Fibroblast of upper back skin (primary cell): ENCODE measurements at places on chromosomes 2 and 18.

GRCh38 chr2:232418466-232419244 lies 12.0 kb downstream of the ALPG start:
- DNase-seq: peak; percentile 4

GRCh38 chr2:204255071-204255470 lies 290.2 kb upstream of the PARD3B start:
- DNase-seq: no peak

DNA sequence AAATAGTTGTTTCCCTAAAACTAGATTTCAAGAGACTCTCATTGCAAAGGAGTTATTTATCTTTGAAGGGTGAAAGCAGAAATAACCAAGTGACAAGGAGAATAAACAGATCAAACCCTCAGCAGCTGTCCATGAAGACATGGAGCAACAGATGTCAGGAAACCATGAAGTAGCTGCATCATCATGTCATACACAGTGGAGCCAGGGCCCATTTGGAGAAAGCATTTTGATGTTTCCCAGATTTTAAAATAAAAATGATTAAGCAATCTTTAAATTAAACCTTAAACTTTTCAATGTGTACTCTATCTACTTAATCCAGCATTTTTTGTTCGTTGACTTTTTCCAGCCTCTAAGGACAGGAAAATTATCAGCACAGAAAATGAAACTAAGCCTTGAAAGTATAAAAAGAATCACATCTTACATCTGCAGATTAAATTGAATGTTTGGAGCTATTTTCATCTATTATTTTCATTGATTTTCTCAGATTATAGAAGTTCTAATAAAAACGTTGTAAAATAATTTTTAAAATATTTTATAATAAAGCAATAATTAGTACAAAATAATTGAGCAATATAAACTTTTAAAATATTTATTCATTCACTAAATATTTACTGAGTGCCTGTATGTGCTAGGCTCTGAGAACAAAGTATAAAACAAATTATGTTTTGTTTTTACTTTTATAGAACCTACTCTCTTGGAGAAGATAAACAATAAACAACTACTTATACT lies 860.1 kb downstream of the BCL11A start:
- no peak for DNase-seq

DNA sequence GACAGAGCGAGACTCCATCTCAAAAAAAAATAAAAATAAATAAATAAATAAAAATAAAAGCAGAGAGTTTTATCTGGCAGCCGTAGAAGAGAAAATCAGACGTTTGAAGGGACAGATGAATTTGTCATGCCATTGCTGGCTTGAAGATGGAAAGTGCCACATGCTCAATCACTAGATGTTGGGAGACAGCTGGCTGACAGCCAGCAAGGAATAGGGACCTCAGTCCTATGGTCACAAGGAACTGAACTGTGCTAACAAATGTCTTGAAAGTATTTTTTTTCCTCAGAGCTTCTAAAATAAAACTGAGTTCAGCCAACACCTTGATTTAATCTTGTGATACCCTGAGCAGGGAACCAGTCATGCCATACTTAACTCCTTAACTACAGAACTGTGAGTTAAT lies 65.4 kb downstream of the DTNA start:
- DNase-seq: no peak

GRCh38 chr18:35510076-35510651 lies 12.4 kb upstream of the INO80C start:
- DNase-seq: peak; percentile 33

GRCh38 chr2:112876257-112876970 lies 34.6 kb upstream of the IL37 start:
- no peak for DNase-seq

DNA sequence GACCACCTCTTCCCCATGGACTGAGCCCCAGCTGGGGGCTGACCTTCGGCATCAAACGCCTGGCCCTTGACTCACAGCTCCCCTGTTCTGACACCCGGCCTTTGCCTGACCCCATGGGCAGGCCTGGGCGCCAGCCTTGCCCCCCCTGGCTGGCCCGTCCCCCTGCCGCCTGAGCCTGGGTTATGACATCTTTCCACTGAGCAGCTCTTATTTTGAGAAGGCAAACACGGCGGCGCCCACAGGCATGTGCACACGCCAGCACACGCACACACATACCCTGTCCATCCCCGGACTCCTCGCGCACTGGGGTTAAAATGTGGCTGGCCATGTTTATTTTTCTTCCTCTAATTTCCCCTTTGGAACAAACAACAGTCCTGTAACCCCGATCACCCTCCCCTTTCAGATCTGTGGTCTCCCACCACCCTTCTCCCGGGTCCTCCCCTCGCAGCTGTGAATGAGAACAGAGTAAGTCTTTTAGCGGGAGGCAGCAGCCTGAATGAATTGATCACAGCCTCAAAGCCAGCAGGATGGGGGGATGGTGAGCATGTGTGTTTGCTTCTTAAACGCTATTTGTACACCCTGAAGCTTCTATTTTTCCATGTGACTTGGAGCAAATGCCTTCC lies 11.8 kb upstream of the ATOH8 start:
- DNase-seq: peak; percentile 85

DNA sequence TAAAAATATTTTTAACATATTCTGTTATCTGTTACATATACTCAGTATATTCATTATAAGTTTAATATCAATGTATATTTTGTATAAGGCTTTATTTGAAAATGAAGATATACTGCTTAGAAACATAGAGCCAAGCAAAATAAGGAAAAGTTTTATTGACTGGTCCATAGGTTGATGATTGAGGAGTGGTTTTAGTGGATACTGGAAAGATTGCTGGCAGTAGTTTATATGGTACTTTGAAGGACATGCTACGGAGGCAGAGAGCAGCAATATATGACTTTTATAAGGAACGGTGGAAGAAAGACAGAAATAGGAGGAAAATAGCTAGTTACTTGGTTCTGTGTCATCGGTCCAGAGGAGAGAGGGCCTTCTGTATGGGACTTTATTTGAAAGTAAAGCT lies 92.4 kb downstream of the ZNF236 start:
- no peak for DNase-seq

DNA sequence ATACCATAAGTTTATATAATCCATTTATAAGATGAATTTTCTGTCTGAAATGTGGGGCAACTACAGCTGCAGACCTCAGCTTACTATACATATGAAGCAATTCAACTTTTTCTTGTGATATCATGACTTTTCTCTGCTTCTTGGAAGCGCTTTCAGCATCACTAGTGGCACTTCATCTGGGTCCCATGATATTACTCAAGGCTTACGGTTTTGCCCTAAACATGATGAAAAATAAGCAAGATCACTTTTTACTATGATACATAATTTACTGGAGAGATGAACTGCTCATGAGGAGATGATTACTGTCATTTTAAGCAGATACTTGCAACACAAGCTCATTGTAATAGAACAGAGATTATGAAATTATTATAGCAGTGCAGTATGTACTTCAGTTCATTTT lies 258.0 kb upstream of the ZSWIM2 start:
- no peak for DNase-seq

DNA sequence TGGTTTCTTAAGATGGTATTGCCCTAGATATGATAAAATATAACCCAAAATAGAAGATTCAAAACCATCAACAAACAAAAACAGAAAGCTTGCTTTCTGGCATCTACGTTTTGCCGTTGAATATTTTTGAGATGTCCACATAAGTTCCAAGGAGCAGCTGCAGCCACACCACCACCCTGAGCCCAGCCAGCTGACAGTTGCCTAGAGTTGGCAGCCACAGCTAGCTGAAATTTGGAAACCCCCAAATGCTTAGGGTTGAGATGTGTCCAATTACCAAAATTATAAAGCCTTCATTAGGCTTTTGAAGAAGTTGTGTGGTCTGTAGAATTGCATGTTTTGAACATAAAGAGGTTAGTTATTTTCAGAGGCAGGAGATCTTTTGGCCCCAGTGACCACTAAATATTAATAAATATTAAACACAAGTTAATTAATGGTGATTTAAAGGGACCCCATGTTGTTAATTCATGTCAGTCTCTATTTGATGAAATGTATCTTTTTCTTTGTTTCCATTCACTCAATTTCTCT lies 118.1 kb upstream of the DTNA start:
- no peak for DNase-seq

DNA sequence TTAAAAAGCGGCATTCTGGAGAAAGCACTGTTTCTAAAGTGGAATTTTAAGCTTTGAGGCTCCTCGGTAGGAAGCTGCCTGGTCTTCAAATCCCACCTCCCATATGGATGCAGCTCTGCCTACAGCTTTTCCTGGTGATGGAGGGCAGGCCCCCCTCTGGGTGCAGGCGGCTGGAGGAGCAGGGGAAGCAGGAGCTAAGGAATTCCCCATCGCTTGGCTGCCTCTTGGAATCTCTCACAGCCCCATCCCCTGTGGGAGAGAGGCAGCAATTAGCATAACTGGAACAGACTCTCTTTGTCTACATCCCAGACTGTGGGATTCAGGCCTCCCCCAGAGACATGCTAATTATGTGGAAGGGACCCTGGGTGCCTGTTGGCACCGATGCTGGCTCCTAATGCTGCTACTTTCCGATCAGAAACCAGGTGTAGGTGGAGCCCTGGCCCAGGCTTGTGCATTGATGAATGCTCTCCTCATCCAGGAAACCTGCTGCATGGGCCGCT lies 51.3 kb downstream of the LIPG start:
- no peak for DNase-seq

DNA sequence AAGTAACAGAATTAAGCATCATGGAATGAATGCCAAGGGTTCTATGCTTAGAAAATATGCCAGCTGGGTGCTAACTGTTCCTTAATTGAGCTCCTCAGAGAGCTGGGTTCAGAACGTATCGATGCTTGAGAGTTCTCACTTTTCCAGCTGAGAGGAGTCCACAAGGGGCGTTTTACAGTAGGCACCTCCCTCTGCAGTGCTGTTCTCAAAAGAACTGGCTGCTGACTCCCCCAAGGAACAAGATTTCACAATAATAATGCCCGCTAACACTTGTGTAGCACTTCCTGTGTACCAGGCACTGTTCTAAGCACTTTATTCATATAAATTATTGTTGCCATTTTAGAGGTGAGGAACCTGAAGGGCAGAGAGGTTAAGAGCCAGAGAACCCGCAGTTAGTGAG lies 18.1 kb upstream of the TMEM237 start:
- no peak for DNase-seq

GRCh38 chr2:39411181-39411944 lies 25.7 kb downstream of the MAP4K3 start:
- DNase-seq: peak; percentile 85

GRCh38 chr2:241894681-241895426 lies 25.3 kb downstream of the RTP5 start:
- DNase-seq: no peak

GRCh38 chr2:20425371-20425881 lies 21.4 kb upstream of the RHOB start:
- DNase-seq: peak; percentile 45

DNA sequence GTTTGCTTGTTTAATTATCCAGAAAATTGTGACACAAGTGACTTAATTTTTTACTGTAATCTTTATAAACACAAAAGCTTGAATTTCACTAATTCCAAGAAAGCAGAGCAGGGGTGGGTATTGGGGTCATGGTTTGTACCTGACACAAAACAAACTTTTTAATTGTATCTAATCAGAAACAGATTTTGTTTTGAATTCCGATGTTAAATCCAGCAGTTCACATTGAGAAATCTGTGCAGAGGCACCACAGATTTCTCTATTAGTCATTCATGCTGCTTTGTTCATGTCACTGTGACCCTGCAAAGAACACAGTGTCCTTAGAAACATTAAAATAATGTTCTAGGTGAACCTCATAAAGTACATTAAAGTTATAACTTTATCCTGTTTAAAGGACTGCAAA lies 443.4 kb downstream of the NYAP2 start:
- peak; percentile 20 for DNase-seq

DNA sequence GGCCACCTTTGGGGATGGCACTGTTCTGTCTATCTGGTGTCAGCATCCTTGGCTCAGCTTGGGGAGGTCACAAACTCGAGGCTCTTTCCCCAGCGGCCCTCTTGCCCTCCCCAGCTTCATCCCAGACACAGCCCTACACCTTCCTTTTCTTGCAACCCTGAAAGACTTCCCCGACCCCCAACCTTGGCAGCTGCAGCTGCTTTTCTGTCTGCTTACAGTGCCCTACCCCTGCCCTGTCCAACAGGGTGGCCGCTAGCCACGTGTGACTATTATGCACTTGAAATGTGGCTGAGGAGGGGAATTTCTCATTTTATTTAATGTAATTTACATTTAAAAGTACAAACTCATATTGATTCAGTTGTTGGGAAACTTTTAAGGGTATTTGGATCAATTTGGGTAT lies 41.3 kb downstream of the NGEF start:
- no peak for DNase-seq

- no peak for DNase-seq
These were observed 157.6 kb downstream of the LPIN1 start for GRCh38 chr2:11904029-11904428.

- no peak for DNase-seq
These were observed 123.0 kb upstream of the PKDCC start for GRCh38 chr2:41924709-41925408.

- no peak for DNase-seq
These were observed 29.2 kb downstream of the KCNG2 start for GRCh38 chr18:79826966-79827365.

- no peak for DNase-seq
These were observed 116.8 kb upstream of the SPRED2 start for GRCh38 chr2:65549257-65549627.

- no peak for DNase-seq
These were observed 11.7 kb downstream of the AGPS start for GRCh38 chr2:177404243-177404642.

- DNase-seq: peak; percentile 24
These were observed 276.9 kb downstream of the PTPRM start for GRCh38 chr18:7844017-7844416.
